ENCODE measurements at places on chromosomes 4 and X.

GRCh38 chr4:41301137-41301536, 44.4 kb downstream of the UCHL1 start:
- DNase-seq: no peak

- no peak for DNase-seq
Observed at GRCh38 chr4:106569146-106570031, 200.8 kb upstream of the GIMD1 start.

DNA sequence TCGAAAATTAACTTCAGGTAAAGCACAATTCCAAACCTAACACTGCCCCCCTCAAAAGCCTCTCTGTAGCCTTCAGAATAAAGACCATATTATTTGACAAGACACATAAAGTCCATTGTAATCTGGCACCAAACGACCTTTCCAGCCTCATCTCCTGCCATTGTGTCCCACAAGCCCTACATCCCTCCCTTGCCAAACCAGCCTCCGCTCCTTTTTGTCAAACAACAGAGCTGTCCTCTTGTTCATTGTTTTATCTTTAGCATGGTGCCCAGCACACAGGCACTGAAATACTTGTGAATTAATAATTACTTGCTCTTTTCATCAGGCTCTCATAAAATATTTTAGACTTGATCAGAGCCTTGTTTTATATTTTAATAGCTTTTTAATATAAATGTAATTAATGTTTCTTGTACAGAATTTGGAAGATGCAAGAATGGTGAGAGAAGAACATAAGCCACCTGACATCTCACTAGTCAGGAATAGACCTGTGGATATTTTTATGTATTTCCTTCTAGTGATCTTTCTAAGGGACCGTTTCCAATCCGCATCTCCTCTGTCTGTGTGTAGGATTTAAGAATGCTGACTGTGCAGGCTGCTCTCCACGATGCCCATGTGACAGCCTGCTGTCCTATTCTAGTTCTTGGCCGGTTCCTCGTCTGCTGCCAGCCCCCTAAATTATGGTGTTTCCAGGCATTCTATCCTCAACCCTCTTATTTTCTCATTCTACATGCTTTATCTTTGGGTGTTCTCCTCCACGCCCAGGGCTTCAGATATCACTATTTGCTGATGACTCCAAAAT, 3.0 kb upstream of the IRF2 start:
- DNase-seq: no peak

- DNase-seq: no peak
Observed at GRCh38 chr4:85496933-85497332, 22.0 kb downstream of the ARHGAP24 start.

DNA sequence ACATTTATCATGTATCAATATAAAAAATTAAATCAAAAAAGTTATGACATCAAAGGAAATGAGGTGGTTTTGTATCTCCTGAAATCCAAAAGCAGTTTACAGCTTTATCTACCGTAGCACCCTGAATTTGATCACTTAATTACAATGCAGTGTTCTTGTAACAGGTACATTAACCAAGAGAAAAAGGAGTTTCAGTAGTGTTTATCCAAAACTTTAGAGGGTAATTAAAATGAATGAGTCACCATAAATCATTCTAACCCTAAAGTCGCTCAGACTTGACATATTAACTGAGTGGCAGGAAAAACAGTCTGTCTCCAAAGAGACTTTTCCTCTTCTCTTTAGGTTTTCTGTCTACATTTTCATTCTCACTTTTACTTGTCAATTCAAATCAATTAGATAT, 907.6 kb upstream of the EPHA5 start:
- DNase-seq: no peak

DNA sequence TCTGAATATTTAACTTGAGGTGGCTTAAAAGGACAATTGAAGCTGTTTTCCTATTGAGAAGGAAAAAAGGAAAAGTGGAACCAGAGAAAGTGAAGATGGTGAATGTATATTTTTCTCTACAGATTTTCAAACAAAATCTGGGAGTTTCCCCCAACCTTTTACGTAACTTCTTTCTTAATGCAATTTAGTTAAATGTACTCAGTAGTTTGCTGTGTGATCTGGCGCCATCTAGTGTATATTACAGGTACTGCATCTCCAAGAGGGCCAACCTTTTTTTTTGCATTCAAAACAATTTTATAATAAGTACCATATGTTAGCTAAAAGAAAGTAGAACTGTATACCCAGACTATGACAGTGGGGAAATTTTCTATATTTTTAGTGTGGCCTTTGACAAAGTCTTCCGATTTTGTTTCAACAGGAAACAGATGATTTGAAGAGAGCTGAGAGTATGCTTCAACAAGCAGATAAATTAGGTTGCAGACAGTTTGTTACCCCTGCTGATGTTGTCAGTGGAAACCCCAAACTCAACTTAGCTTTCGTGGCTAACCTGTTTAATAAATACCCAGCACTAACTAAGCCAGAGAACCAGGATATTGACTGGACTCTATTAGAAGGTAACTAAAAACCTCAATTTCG, 82.0 kb downstream of the PLS3 start:
- peak; percentile 20 for DNase-seq

DNA sequence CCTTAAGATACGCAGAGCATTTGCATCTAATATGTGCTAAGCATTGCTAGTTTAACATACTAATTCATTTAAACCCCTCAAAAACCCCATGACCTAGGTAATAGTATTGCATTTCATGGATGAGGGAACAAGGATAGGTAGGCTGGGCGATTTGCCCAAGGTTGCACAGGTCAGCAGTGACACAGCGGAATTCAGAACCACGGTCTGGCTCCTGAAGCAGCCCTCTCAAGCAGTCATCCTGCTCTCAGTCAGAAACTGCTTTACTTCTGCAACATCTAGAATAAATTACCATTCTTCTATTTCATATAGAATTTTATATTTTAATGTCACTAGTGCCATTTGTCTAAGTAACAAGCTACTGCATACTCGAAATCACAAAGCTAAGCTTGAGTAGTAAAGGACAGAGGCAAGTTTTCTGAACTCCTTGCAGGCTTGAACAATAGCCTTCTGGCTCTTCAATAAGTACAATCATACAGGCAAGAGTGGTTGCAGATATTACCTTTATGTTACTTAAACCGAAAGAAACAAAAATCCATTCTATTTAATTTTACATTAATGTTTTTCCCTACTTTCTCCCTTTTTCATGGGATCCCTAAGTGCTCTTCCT, 555 bp upstream of the SPP1 start:
- no peak for DNase-seq

DNA sequence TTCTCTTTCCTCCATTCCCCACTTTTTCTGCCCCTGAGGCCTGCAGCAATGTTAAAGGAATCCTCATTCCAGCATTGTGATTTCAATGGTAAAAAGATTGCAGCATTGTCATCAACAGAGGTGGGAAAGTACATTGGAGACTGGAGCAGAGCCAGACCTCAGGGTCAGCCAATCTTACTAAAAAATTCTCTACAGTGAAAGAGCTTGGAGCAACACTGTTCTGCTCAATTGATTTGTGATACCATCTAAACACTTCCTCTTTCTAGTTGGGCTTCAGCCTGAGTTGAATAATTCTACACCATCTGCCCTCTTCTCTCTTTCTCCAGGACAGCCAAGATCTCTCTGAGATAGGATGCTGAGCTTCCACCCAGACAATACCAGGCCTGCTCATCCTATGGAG, 176.5 kb downstream of the AR start:
- DNase-seq: no peak

GRCh38 chrX:96650023-96650422, 34.6 kb upstream of the DIAPH2 start:
- DNase-seq: no peak

DNA sequence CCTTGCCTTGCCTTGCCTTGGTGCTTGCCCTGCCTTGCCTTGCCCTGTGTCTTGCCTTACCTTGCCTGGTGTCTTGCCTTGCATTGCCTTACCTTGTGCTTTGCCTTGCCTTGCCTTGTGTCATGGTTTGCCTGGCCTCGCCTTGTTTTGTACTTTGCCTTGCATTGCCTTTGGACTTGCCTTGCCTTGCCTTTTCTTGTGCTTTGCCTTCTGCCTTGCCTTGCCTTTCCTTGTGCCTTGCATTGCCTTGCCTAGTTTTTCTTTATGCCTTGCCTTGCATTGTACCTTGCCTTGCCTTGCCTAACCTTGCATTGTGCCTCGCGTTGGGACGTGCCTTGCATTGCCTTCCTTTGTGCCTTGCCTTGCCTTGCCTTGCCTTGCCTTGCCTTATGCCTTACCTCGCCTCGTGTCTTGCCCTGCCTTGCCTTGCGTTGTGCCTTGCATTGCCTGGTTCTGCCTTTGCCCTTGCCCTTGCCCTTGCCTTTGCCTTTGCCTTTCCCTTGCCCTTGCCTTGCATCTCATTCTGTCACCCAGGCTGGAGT, 82.8 kb downstream of the TAB3 start:
- no peak for DNase-seq

DNA sequence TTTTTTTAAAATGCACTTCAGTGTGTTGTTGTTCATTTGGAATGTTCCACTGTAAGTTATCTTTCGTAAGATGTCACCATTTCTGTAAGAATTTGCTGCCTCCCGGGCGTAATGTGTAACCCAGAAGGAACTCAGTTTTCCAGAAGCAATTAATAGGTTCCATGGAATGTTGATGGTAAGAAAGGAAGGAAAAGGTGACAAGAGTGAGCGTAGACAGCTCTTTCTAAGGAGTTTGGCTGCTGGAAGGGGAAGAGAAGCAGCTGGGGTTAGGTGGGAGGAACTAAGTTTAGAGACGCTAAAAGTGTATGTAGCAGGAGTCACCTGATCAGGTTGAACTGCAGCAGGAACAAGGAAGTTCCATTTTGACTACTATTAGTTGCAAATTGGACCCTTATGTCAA, 35.9 kb downstream of the PNMA5 start:
- DNase-seq: no peak

GRCh38 chr4:27428661-27429060, 568.0 kb downstream of the STIM2 start:
- DNase-seq: no peak

DNA sequence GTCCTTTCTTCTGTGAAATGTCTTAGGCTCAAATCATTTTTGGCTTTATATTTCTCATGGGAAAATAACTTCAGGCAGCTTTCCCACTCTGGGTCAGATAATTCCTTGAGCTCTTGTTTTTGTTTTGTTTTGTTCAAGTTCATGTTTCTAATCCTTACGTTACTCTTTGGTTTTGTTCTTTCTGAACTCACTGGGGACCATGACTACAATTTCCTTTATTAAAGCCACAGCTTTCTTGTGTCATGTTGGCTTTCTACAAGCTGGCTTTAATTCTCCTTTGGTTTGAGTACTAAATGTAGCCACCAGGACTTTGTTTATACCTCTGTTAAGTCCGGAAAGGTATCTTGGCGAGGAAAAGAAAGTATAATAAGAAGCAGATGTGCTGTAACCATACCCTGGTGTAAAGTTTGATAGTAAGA, 30.8 kb upstream of the ANXA3 start:
- DNase-seq: no peak

DNA sequence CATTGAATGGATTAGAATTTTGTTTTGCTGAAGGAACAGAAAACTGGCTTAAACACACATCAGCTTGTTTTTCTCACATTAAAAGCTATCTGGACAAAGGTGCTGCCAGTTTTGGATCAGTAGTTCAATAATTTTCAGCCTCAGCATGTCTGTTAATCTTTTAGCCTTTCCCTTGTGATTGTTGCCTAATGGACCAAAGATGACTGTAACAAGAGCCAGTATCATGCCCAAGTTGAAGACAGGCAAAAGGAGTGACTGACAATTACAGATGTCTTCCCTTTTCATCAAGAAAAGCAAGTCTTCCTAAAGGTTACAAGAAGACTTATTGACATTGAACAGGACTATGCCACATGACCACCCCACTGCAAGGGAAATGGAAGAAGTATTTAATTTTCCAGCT, 419.7 kb downstream of the MAPK10 start:
- DNase-seq: no peak

DNA sequence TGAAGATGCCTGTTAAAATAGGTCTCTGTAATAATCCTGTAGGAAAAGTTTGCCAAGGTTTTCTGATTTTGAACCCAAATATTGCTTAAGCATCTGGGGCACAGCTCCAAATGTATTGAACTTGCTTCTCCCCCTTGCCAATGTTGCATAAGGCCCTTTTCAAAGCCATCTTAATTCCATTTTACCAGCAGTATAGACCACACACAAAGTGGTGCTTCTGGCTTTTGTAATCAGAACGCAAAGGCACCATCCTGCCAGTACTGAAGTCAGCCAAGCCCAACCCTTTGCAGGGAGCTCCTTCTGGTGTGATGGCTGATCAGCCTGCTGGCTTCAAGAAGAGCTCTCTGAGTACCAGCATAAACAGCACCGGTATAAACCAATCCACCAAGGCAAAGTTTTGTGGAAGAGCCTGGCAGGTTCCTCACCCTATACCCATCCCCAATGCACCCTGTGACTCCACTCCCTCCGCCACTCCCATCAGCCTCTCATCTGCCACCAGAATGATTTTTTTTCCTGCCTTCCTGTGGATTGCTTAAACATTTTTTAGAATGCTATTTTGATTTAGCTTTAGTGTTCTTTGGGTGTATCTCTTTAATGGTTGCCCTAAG, 39.2 kb upstream of the USP9X start:
- DNase-seq: no peak

DNA sequence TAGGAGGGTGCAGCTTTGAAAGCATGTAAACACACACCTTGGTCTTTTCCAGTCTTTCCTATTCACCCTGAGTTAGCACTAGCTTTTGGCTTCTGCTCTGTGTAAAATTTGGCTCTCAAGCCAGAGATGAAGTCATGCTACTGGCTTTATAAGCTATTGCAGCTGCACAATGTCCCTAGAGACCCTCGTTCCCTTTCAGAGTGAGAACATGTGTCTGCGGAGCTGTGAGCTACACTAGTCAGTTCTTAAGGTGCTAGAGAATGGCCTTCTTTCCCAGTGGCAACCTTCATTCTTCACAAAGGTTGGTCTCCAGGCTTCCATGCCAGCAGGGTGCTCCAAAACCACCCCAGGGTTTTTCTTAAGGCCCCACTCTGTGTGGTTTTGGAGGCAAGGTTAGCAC, 199.1 kb downstream of the SPATA18 start:
- no peak for DNase-seq

DNA sequence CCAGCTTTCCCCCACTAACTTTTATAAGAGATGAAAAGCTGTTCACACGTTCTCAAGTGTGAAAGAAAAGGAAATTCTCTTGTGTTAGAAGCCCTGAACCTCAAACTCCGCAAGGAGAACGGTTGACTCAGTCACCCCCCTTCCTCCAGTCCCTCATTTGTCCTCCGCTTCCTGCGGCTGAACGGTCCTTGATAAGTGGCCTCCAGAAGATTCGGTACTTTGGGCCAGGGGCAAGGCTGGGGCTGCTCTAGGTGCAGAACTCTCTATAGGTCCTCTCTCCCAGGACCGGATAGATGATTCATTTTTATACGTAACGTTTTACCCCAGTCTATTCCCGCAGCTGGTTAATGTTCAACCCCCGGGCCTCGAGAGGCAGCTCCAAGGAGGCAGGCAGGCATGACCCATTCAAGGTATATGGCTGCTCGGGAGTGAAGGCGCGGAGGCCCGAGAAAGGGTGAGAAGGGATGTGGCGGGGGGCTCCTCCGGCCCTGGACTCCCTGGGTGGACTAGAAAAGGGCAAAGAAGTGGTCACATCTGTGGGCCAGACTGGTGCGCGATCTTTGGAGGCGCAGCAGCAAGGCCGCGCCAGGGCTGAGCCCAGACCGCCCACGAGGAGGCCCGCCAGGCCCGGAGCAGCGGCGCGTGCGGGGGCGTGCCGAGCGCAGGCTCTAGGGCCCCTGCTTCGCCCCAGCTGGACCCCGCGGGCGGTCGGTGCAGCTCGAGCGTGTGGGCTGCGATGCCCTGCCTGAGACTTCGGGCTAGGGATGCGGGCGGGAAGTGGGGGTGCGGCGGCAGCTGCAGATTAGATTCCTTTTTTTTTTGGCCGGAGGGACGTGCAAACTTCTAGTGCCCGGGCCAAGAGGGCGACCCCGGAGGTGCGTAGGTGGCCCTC, 11.7 kb downstream of the PITX2 start:
- DNase-seq: no peak
